NCI-H1048 (cell line): ENCODE measurements at places on chromosomes 13 and 19.

- no peak for DNase-seq
These were observed 48.0 kb downstream of the RGCC start for GRCh38 chr13:41505209-41505835.

GRCh38 chr13:25927363-25927762, 124.5 kb downstream of the SHISA2 start:
- DNase-seq, result no peak

DNA sequence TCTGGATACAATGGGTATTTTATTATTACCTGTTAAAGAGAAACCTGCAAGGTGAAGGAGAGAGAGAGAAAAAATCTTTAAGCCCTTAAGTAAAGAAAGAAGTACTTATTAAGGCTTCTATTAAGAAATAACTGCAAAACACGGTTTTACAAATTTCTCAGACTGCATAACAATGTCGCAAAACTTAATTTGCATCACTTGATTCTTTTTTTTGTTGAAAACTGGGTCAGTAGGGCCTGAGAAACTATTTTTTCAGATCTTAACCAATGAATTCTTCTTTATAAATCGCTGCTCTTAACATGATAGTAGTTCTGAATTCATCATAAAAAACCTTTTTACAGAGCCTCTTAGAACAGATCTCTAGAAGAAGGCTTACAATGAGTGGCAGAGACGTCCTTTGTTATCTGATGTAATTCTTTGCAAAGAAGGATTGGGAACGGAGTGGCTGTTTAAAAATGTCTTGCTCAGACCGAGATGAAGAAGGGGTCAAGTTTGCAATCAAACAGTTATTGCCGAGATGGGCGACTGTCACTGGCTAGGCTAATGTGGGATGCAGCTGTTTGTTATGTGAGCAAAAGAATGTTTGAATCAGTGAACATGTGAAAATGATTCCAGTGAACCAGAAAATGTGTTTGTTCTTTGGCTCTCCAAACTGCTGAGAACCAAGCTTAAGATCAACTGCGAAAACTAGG, 76.3 kb downstream of the ZNF536 start:
- DNase-seq, result no peak

GRCh38 chr19:13835791-13836723, 40.8 kb downstream of the ZSWIM4 start:
- no peak for DNase-seq

DNA sequence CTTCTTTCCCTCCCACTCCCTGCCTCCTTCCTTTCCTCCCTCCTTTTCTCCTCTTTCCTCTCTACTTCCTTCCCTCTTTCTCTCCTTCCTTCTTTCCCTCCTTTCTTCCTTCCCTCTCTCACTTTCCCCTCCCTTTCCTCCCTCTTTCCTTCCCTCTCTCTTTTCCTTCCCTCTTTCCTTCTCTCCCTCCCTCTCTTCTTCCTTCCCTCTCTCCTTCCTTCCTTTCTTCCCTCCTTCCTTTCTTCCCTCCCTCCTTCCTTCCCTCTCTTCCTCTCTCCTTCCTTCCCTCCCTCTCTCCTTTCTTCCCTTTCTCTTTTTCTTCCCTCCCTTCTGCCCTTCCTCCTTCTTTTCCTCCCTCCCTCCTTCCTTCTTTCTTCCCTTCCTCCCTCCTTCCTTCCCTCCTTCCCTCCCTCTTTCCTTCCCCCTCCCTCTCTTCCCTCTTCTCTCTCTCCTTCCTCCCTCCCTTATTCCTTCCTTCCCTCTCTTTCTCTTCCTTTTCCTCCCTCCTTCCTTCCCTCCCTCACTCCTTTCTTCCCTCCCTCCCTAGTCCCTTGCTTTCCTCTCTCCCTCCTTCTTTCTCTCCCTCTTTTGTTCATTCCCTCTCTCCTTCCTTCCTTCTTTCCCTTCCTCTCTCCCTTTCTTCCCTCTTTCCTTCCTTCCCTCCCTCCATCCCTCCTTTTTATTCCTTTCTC, 443.9 kb downstream of the ZNF536 start:
- DNase-seq, result no peak

DNA sequence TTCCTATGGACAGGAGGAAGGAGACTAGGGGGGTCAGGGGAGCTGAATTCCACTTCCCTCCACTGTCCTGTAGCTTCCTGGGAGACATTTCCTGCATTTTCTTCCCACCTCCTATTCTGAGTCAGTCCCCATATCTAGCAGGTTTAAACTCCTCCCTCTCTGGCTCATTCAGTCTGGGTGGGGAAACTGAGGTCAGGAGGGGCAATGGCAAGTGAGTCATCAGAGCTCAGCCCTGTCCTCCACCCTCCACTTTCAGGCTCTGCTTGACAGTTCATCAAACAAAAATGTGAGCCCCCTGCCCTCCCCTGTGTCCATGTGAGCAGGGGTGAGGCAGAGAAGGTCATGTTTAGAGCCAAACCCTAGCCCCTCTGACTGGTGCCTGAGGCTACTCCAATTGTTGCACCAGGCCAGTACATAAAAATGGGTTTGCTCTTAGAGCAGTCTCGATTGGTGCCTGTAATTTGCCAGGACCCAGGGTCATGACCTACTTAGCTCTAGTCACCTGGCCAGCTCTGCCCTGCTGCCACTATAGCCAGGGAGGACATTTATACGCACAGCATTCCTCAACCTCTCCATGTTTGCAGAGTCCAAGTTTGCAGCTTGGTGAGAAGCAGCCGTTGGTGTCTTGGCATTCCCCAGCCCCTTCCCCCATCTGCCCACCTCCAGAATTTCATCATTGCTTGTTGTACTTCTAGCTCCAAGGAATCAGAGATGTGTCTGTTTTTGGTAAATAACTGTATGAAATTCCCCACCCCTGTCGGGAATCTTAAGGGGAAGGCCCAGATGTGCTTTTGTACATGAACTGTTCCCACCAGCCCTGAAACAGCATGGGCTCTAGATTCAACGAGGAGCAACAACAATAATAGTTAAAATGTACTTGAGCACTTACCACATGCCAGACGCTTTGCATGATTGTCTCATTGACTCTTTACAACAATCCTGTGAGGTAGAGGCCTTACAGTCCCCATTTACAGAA, 20.7 kb downstream of the SAMD4B start:
- DNase-seq, result no peak

GRCh38 chr19:49114630-49115363, 627 bp downstream of the LIN7B start:
- no peak for DNase-seq

- no peak for DNase-seq
These were observed 63.1 kb downstream of the COG3 start for GRCh38 chr13:45527699-45528462.

GRCh38 chr13:97242755-97243497, 20.8 kb downstream of the MBNL2 start:
- no peak for DNase-seq

GRCh38 chr13:31930490-31930889, 101.1 kb upstream of the FRY start:
- DNase-seq, result no peak

GRCh38 chr19:3360421-3361383, 5.7 kb upstream of the NFIC start:
- no peak for DNase-seq

- no peak for DNase-seq
These were observed 409 bp downstream of the FOSB start for GRCh38 chr19:45468159-45468651.

DNA sequence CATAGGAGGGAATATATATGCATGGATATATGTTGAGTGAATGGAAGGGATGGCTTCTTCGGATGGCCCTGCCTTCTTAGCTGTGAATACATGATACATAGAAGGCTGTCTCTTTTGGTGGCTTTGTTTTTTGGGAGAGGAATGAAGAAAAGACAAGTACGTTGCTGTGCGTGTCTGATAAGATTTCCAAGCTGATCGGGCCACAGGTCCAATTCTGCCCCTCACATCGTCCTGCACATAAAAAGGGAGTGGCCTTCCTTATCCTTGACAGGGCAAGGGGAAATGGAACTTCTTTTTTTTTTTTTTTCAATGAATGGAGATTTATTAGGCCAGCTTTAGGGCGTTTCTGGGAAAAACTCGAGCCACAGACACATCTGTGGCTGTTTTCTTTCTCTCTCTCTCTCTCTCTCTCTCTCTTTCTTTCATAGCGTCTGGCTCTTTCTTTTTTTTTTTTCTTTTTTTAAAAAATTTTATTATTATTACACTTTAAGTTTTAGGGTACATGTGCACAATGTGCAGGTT, 103.8 kb upstream of the SPATA13 start:
- DNase-seq, result no peak

GRCh38 chr13:53807251-53807834, 778.7 kb downstream of the OLFM4 start:
- no peak for DNase-seq

GRCh38 chr19:33815380-33816340, 19.0 kb downstream of the KCTD15 start:
- DNase-seq, result no peak

DNA sequence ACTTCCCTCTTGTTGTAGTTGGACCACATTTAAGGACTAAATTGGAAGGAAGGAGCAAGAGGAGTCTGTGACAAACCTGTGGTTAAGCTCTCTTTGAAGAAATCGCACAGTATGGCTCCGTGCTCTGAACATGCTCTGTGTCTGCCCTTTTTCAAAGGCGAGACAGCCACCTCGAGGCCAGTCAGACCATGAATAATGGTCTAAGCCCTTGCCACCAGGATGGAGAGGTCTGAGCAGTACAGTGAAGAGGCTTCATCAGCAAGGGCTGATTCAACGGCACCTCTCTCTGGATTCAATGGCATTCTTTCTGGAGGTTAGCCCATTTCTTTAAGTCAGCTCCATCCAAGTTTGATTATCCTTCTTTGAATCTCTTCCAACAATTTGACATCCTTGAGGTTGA, 30.9 kb downstream of the FAM216B start:
- no peak for DNase-seq

DNA sequence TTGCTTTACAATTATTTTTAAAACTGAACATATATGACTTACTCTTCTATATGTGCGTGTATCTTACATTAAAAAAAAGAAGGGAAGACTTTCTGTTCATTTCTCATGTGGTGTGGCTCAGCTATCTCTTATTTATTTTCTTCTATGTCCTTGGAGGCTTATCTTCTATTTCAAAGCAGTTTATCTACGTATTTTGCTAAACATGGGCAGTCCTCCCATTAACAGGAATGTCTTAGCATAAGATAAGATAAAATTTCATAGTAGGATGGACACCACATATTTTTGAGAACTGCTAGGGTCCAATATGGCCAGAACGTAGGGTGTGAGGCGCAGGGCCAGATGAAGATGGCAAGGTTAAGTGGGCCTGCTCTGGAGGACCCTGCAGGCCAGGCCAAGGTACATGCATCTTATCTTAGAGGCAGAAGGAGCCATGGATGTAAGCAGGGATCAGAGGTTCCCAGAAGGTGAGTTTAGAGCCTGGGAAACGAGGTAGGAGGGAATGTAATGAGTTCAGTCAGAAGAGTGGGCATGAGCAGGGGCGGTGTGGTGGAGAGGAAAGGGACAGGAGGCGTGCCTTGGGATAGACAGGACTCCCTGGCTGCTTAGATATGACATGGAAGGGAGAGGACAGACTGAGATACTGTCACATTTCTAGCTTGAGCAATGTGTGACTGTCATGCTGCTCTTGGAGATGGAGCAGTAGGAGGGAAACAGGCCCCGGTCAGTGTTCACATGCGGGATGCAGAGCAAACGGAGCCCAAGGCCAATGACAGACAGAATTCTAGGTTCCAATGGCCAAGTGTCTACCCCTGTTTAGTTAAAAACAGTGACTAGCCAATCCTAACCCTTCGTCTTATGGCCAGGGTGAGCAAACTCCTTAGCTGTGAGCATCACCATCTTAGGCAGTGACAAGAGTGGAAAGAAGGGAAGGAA, 68.6 kb upstream of the MEDAG start:
- no peak for DNase-seq

DNA sequence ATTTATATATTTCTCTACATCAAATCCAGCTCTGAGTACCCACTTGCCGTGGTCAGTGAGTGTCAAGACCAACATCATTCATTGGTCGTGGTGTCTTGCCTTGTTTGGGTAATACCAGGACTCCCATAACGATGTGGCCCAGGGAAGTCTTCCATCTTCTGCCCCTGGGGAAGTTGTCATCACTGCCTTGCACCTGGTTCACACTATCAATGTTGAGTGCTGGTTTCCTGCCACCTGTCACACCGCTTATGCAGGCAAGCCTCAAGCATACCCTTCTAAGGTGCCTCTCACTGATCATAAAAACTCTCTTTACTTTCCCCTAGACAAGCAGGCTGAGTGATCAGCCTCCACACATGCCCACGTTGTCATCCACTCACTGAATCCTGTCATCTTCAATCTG, 382.4 kb downstream of the KCTD12 start:
- DNase-seq, result no peak

- no peak for DNase-seq
These were observed 16.7 kb downstream of the SYDE1 start for GRCh38 chr19:15123900-15124299.

DNA sequence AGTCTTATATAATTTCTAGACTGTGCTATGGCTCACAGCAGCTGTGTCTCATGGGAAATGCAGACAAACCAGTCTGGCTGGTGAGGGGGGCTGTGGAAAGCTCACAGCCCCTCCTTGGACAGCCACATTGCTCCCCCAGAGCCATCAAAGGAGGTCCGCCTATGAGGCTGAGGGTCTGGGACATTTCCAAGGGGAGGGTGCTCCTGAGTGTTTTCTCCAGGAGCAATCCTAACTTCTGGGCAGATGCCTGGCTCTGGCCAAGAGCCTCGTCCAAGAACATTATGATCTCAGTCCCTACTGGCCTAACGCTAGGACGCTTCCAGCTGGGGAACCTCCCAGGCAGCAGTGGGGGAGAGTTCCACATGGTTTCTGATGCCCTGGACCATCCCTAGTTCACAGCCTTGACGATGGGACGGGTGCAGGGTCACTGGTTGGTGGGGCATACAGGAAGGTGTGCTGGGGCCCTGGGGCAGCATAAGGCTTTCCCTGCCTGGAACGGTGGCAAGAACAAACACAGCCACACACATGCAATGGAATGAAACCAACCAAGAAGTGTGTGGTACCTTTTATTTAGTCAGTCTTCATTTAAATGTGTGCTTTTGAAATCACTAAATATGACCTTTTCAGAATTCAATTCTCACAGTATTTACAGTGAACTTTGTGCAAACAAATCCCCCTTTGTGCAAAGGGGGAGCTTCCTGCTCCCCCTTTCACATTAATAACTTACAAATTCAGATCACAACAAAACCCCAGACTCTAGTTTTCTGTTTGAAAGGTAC, 60.6 kb downstream of the CDADC1 start:
- no peak for DNase-seq
